ENCODE measurements at places on chromosomes 2 and 18. TPM values are rescaled to one million over a fixed set of nuclear protein-coding genes. Genes with fewer than 3 reads are reported as not detected.

DNA sequence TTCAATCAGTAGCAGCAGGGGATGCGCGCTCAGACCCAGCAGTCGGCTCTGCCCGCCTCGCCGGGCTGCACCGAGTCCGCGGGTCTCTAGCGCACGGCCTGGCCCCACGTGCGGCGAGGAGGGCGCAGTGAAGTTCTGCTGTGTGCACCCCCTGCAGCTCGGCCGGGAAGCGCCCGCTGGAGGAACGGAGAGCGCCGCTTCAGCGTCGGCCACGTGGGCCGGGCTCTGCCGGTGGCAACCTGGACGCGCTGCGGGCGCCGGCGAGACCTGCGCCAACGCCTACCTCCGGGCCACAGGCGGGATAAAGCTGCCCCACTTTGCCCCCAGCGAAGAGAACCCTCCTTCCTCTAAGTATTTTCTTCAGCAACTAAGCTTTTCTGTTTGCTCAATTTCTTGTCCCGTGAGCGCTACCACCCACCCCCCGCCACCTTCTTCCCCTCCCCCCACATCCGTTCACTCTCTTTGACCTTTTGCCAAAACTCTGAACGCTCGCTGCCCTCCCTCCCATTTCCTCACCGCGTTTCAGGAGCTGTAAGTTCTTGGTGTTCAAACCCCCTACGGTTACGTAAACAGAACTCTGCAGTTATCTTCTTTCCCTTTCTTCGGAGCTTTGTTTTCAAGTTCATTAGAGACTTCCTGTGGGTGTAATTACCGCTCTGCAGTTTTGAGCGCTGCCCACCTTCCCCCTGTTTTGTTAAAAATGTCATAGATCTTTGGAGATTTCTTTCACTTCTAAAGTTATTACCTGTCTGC lies 42.6 kb upstream of the EDAR start:
- no peak for DNase-seq

GRCh38 chr18:23548275-23548674 lies 38.0 kb downstream of the NPC1 start:
- DNase-seq, result no peak

DNA sequence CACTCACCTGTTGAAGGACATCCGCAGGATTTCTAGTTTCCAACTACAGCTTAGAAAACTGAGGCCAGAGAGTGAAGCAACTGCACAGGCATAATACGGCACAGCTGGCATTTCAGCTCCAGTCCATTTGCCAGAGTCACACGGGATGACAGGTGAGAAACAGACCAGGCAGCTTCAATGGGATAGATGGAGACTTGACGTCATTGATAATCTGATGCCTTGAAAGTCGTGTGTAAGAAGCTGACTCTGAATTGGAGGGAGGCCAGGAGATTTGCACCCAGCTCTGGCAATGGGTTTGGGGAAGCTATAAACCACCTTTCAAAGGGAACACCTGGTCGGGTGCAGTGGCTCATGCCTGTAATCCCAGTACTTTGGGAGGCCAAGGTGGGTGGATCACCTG lies 12.4 kb upstream of the DNMT3A start:
- no peak for DNase-seq

- no peak for DNase-seq
Observed at GRCh38 chr2:28600181-28600580, 104.3 kb downstream of the PLB1 start.

DNA sequence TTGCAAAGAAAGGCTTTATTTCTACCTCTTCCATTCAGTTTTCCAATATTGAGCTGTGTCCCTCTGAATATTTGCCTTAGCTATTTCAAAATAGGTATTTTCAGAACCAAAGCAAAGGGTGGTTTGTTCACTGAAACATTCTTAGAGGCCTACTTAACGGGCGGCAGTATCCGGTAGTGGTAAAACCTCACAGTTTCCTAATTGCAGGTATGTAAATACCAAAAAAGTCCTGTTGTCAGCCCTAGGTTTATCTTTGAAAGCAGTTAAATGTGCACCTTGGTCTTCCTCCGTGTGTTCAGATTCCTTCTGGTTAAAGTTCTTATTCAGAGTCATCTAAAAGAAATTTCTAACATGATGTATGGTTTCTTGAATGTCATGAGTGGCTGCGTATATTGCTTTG lies 38.9 kb downstream of the CCNT2 start:
- no peak for DNase-seq

DNA sequence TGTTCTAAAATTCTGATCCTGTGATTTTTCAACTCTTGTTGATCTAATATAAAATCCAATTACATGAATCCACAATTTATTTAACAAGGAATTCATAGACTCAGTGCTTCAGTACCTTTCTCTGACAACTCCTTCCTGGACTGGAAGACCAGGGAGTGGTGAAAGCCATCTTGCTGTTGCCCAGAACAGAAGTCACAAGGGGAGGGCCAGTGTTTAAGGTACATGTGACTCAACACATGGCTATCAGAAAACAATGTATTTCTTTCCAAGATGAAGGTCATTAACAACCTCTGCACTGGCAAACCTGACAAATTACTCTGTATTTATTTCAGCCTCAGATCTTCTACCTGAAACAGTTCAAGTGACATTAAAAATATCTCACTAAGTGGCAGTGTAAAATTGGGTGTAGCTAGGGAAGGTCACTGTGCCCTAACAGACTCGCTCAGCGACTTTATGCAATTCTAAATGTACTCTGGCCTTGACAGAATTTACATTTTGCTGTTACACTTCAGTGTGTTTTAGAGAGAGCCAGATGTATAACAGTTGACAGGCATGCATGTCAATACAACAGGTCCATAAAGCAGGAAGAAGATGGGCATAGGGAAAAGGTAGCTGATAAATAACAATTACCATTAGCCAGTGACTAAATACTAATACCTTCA lies 75.4 kb downstream of the NCKAP5 start:
- no peak for DNase-seq

DNA sequence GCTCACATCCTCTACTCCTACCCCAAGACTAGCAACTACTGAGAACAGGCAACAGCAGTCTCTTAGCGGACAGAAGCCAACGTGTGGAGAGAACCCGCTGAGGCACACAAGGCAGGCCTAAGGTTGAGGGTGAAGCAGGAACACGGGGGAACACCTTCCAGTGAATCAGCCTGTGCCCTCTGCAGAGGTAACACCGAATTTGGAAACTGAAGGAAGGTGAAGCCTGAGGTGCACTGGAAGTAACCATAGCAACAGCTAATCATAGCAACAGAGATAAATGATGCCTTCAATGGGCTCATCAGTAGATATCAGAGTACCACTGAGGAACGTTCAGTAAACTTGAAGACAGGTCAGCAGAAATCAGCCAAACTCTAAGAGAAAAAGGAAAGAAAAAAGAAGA lies 43.3 kb downstream of the OSBPL1A start:
- DNase-seq, result no peak

- no peak for DNase-seq
Observed at GRCh38 chr2:197167608-197168314, 142.8 kb downstream of the ANKRD44 start.

DNA sequence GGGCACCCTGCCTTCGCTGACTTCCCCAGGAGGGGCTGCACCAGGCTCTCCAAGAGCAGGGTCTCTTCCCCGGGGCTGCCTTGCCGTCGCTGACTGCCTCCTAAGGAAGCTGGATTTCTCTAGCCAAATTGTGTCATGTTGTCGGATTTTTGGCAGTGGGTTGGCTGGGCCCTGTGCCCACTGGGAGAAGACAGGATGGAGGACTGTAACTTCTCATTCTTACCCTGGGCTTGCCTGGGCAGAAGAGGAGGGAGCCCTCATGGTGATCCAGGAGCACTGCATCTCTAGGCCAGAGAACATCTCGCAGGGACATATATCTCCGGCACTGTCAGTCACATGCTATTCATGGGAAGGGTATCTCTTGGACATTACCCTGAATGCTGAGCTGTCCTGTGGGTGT lies 6.3 kb downstream of the MYO7B start:
- DNase-seq, result no peak

DNA sequence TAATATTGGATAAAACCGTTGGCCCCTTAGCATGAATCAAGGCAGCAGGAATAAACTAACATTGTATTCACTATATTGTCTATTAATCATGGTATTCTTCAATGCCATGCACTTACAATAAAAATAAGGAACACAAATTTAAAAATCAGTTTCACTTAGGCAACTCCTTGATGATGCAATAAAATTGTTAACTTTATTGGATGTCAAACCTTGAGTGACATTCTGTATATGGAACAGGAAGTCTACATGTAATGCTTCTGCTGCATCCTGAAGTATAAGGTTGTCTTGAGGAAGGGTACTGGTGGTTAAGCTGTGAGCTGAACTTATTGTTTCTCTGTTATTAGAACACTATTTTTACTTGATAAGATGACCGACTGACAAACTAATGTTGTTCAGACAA lies 605.5 kb downstream of the SATB2 start:
- DNase-seq, result no peak

DNA sequence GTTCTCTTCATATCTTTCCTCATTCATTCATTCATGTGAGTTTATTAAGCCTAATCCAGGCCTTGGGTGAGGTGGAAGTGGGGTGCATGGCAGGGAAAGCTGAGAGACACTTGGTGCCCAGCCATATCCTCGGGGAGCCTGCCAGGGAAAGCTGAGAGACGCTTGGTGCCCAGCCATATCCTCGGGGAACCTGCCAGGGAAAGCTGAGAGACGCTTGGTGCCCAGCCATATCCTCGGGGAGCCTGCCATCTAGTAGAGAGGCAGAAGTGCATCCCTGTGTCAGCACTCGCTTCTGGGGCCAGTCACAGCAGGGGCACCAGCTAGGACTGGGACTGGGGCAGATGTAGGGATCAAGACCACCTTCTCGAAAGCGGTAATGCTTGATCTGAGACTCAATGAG lies 39.4 kb downstream of the DDX18 start:
- no peak for DNase-seq

DNA sequence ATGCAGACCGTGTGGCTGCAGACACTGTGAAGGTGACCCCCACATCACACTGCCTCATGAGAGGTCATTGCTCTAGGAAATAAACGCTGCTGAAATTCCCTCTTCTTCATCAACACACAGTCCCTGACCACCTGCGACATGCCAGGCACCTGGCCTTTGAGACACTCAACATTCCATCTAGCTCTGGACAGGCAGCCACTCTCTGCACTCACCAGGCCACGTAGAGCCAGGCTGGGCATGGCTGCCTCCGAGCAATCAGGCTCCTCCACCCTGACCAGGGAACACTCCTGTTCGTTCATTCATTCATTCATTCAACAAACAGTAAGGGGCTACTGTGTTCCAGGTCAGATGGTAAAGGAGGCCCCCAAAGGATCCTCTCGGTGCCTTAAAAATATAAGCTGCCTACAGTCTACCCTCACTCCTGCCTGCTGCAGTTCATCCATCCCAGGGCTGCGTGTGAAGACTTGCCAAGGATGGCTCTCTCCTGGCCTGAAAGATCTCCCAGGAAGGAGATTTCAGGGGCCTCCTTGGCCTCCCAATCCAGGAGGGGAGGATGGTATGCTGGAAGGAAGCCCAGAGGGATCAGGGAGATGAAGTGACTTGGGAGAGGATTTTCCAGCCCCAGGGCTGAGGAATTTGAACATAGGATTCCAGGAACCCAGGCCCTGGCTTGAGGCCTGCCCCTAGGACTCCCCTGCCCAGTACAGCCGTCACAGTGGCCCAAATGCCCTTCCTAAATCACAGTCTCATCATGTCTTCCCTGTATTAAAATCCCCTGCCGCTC lies 66.7 kb downstream of the TNS1 start:
- no peak for DNase-seq

GRCh38 chr2:238103465-238104225 lies 3.5 kb downstream of the ESPNL start:
- no peak for DNase-seq

GRCh38 chr2:2097549-2097948 lies 233.5 kb downstream of the MYT1L start:
- DNase-seq, result no peak

GRCh38 chr2:222523783-222524544 lies 99.6 kb downstream of the SGPP2 start:
- no peak for DNase-seq

DNA sequence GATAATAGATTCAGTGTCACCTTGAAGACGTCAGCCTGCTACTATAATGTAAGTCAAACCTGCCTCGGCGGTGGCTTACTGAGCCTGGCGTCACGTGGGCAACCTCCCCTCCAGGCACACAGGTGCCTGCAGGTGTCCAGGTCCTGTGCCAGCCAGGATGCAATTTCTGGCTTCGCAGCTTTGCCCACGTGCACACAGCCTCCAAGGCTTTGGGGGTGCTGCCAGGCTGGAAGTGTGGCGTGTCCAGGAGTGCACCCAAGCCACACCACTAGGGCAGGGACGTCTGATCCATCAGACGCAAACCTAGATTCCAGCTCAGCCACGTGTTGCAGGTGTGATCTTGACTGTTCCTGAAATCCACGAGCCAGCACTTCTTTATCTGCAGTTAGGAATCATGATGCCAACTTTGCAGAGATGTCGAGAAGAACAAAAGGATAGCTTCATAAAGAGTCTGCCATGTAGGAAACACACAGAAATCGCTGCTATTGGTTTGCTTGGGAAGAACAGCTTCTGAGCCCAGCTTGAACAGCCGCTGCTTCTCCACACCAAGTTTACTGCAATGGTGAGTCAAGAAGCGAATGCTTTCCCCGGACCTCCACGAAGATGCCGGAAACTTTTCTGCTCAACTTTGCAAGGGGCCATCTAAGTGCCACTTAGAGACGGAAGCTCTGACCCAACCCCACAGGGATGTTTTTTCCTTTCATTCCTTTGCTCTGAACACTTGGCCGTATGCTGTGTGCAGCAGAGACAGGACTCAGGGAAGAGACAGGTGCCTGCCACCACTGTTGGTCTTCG lies 84.2 kb upstream of the SALL3 start:
- no peak for DNase-seq

DNA sequence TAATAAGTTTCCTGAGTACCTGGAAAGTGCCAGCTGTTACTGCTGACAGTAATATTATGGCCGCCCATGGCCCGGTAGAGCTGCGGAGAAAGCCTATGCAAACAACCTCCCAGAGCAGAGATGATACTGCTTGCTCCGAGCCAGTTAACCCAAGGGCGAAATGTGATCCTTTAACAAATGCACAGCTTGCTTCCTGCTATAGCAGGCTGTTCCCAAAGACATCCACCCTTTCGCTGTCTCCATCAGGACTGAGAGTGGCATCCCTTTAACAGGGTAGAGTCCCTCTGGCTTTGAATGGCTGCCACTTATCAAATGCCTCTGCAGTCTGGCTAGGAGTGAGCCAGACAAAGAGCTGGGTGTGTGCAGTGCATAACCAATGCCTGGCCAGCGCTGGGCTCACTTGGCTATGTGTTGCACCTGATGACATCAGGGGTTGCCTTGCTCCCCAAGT lies 69.7 kb upstream of the DAPL1 start:
- no peak for DNase-seq

The ZSWIM2 gene
- total RNA-seq, result 1.2 TPM

The FTCDNL1 gene
- total RNA-seq, result 3.3 TPM

The ADGRF3 gene
- 0.16 TPM for total RNA-seq

The CREG2 gene
- total RNA-seq, result 4.8 TPM

The POTEI gene
- total RNA-seq, result not detected

The LHCGR gene
- 0.16 TPM for total RNA-seq

The EN1 gene
- total RNA-seq, result not detected

The GALR1 gene
- total RNA-seq, result 0.16 TPM

The DAPL1 gene
- not detected for total RNA-seq

The CDK5R2 gene
- 6.2 TPM for total RNA-seq

The IL36B gene
- total RNA-seq, result not detected

The NAGK gene
- total RNA-seq, result 34.0 TPM

All from occipital lobe (tissue), 3 donors.